Activated CD4-positive, alpha-beta T cell treated with anti-CD3 and anti-CD28 coated beads for 4 hours (primary cell): ENCODE measurements at places on chromosomes 11 and 22.

- no peak for DNase-seq
These were observed 398 bp upstream of the CRACR2B start for GRCh38 chr11:827146-827896.

DNA sequence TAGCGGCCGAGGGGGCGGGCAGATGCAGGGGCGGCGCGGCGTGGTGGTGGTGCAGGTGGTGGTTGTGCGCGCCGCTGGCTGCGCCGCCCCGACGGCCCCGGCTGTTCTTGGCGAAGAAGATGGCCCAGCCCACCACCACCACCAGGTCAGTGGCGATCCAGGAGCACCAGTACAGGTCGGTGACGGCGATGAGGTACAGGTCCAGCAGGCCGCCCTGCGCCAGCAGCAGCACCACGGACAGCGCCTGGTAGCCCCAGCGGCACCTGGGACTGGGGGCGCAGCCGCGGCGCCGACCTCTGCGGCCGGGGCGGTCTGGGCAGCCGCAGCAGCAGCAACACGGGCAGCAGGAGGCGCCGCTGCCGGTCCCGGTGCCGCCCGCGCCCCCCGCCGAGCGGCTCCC lies 879 bp downstream of the TMEM121B start:
- DNase-seq: peak; percentile 39

DNA sequence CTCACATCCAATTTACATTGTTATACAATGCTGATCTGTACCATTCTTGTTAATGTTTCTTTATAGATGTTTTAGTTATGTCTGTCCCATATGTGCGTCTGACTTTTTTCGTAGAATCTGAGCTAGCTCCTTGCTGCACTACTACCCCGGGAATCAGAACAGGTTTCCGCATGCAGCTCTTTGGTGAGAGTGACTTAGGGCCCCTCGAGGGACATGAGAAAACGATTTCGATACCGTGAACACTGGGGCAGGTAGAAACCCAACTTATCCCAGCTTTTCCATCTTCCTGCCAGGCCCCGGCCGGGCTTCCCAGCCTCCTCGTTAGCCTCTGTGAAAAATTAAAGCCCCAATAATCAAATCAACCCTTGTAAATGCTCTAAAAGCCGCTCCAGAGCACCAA lies 23.4 kb upstream of the PKNOX2 start:
- no peak for DNase-seq

DNA sequence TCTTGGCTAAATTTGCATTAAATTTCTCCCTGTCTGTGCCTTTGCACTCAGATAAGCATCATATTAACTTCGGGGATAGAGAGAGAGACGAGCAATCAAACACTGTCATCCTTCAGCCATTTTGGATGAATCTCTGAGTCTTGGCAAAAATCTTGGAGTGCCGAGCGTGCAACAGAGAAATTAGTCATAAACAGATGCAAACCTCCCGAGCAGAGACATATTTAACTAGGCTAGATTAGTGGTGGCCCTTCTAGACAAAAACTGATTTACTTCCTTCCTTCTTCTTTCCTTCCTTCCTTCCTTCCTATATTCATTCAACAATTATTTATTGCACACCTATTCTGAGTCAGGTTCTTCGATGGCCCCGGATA lies 114.4 kb upstream of the BLID start:
- no peak for DNase-seq

GRCh38 chr11:132734217-132734616 lies 798.1 kb downstream of the OPCML start:
- DNase-seq: no peak

GRCh38 chr11:30312243-30312642 lies 10.7 kb upstream of the ARL14EP start:
- DNase-seq: no peak

GRCh38 chr11:2095542-2095941 lies 43.6 kb downstream of the IGF2 start:
- no peak for DNase-seq

DNA sequence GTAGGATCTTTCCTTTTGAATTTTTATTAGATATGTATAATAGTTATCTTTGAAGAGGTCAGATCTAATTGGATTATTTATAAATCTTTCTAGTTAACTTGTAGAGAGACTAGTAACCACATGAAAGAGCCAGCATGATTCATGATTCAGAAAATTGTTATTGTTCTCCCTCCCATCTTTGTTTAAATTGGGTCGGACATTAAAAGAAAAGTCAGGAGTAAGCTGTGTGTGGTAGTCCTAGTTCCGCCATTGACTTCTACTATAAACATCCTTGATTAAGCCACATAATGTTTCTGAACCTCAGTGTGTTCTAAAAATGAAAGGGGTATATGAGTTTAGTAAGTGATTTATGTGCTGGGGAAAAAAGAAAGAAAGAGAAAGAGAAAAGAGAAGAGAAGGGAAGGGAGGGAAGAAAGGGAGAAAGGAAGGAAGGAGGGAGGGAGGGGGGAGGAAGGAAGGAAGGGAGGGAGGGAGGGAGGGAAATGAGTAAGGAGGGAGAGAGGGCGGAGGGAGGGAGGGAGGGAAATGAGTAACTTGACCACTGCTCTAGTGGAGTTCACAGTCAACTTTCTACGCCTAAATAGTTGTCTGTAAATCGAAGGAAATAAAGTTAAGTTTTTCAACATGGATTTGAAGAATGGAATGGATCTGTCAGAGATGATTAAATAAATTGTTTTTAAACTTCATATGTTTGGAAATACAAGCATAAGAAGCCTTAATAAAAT lies 32.9 kb downstream of the SIK2 start:
- no peak for DNase-seq

- no peak for DNase-seq
These were observed 31.1 kb downstream of the SMCO4 start for GRCh38 chr11:93512073-93512475.

DNA sequence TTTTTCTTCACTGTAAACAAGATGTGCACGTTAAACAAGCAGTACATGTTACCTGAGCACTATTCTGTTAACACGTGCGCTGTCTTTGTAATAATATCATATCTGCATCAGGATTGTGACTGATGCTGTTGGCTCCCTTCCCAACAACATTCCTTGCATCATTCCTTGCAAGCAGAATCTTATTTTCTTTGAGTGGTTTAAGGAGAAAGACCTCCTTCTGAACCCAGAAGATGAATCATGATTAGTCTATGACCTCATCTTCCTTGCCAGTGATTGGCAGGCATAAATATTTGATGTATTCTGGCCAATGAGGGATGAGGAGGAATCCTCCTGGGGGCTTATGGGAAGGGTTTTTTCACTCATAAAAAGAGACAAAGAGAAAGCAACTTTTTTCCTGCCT lies 46.2 kb downstream of the C11orf71 start:
- DNase-seq: no peak

DNA sequence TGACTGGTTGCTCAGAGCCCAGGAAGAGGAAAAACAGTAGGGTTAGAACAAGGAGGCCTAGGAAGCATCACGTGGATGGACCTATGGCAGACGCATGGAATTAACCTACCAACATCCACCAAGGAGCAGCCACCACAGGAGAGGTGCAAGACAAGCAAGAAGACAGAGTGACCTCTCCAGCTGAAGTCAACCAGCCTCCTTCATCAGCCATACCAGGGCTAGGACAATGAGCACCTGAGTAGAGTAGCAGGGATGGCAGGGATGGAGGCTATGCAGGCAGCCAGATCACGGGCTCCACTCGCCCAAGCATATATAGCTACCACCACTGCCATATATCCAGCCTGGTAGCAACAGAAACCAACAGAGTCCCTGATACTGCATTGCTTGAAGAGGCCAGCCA lies 202.1 kb upstream of the B3GAT1 start:
- DNase-seq: no peak

DNA sequence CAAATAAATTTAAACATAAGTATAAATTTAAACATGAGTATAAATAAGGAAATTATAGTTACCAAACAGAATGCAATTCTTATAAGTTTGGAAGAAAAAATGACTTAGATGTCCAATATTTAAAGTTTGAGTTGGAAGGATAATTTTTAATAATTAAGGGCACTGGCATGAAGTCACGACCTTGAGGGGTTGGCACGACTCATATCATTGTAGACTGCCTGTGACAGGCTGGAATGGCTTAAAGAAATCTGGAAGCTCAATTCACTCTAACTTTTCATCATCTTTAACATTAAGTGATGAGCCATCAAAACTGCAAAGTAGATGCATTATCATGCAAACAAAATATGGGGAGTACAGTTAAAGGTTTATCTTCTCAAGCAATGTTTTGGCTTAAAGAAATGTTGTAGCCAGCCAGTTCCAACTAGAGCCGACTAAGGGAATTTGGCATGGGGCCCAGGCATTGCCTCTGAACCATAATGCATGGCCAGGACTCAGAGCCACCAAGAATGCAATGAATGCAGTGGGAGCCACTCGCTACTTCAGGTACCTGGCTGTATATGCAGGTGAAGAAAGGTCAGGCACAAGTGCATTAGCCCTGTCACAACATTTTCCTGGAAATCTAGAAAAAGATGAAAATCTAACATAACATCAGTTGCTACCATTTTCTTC lies 33.4 kb downstream of the PGR start:
- no peak for DNase-seq

- DNase-seq: peak; percentile 40
These were observed at the start of gene FAM83F for GRCh38 chr22:39994566-39995392. TSS of gene FAM83F (plus strand) at chr22:39994954. CDS start at chr22:39995043, 89 bp downstream.

DNA sequence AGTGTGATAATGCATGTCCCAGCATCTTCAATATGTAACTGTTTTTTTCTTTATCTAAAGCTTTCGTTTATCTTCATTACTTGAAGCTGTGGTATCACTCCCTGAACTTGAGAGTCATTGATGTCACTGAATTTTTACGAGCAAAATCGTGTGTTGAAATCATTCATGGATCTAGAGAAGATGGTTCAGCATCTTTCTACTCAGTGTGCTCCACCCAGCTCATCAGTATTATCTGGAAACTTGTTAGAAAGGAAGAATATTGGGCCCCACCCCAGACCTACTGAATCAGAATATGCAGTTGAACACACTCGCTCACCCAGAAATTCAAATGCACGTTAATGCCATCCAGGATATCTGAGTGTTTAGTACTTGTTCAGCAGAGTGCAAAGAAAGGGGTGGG lies 8.3 kb downstream of the CDON start:
- DNase-seq: no peak

- DNase-seq: no peak
These were observed 327.3 kb upstream of the PITPNB start for GRCh38 chr22:28246397-28246796.

DNA sequence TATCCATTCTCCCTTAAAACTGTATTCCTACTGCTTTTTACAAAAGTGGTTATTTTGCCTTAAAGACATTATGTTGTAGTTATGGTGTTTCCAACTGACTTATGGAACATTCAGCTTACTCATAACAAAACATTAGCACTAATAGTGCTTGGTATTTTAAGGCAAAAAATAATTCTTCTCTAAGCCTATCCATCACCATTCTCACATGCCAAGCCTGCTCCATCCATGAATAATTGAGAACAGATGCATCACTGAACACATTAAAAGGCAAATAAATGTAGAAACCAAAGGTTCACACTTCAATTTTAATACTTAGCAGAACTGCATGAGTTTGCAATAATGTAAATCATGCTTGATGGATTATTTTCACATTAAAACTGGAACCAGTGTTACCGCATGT lies 42.3 kb upstream of the DDI1 start:
- DNase-seq: no peak

GRCh38 chr22:37300551-37301017 lies 18.3 kb downstream of the CYTH4 start:
- DNase-seq: peak; percentile 37

- DNase-seq: no peak
These were observed 6.6 kb upstream of the KCTD17 start for GRCh38 chr22:37044634-37045625.

GRCh38 chr11:104254347-104254746 lies 90.4 kb upstream of the PDGFD start:
- no peak for DNase-seq

- no peak for DNase-seq
These were observed 38.8 kb downstream of the STIM1 start for GRCh38 chr11:3894128-3894731.

DNA sequence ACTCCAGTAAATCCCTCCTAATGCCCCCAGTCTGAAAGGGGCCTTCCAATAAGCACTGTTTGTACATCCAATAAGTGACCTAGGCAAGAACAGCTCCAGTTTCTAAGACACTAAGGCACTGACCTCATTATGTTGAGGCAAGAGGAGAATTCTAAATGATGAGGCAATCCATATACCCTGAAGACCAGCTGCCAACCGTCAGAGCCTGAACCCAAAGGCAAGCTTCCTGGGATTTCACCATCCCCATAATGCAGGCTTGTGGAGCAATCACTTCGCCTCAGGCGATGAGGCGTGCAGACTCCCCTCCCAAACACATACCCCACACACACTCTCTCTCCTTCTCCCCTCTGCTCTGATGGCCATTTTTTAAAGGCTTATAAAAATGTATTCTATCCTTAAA lies 49.5 kb downstream of the LGR4 start:
- DNase-seq: no peak

GRCh38 chr11:36148701-36149100 lies 140.5 kb downstream of the COMMD9 start:
- DNase-seq: no peak

- peak; percentile 70 for DNase-seq
These were observed at the start of gene PRDM11 for GRCh38 chr11:45146072-45147016. TSS of gene PRDM11 (plus strand) at chr11:45146639. CDS start at chr11:45181767, 35,128 bp downstream.

DNA sequence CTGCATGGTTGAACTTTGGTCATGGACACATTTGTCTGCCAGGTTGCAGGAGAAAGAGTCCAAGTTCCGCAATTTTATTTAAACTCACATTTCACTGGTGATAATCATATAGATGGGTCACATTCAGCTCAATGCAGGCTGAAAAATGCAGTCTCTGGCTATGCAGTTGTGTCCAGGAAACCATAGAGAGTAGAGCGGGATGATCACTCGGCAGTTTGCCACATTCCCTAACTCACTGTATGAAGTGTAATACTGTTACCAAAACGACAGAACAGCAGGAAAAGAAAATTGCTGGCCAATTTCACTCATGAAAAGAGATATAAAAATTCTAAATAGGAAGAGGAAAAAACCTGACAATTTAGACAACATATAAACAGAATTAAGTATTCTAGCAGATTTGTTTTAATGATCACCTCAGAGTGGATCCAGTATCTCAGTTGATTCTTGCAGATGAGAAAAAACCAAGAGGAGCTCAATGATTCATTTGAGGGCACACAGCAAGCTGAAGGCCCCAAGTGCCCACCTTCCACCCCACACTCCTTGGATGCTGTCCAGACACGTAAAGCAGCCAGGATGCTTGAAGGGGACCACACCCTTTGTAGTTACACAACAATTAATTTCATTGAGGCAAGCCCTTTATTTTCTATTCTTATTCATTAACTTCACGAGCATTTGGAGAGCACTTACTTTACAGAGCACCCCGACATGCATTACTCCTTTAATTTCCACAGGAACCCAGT lies 422.3 kb downstream of the SOX6 start:
- DNase-seq: no peak
